ENCODE measurements at places on chromosomes 2 and 18. TPM values are rescaled to one million over a fixed set of nuclear protein-coding genes. Genes with fewer than 3 reads are reported as not detected.
A peak's percentile ranks its signal among the peaks of the same experiment; 100 is the strongest.

GRCh38 chr2:190649035-190649797 lies at the start of gene NAB1:
TSS of gene NAB1 (plus strand) at chr2:190649083. CDS start at chr2:190659177, 10,094 bp downstream.
- DNase-seq: peak; percentile 89

DNA sequence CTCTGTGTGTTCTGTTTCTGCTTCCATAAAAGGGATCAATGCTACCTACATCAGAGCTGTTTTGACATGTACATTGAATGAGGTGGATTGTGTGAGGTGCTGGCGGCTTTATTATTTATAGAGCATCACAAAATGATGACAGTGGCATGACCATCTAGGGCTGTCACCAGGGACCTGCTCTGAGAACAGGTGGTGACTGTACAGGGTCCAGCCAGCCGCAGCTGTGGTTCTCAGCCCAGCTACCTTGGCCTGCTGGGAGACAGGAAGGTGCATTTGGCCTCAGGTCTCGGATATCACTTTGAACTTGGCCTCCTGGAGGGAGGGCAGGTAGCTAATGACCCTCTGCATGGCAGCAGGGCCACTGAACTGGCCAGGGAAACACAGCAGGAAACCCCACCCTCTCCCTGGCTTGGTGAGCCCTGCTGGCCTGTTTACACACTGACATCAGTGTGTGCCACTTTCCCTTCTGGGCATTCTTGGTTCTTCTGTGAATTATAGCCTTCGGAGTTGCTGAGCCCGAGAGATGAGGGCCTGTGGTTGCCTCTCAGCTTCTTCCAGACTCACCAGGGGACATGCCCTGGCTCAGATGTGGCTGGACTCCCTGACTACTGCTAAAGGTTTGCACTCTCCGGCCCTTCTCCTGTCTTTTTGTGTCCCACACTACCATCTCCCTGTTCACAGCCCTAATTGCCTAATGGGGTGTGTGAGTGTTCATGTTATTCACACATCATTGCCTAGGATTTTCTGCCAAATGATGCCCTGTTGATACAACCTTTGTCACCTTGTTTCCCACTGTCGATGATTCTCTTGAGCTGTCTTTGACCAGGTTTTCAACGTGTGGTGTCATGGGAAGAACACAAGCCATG lies 109.2 kb upstream of the RAB12 start:
- no peak for DNase-seq

Gene CIB4
- not detected for total RNA-seq

GRCh38 chr2:240906911-240907590 lies 915 bp downstream of the CROCC2 start:
- no peak for DNase-seq

DNA sequence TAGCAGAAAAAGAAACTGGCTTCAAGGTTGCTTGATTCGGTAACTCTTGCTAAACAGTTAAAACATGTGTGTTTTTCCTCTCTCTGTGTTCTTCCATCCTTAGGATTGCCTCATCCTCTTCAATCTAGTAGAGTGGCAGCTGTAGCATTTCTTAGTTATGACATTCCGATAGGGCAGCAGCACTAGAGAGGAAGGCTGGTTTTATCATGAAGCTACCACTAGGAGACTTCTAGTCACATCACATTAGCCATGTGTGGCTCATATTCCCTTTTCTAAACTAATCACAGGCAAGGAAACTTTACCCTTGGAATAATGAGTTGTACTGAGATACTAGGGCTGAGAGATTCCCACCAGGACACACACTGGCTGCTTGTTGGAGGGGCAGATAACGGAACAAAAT lies 187.6 kb downstream of the DOK6 start:
- DNase-seq: no peak

- no peak for DNase-seq
These were observed 88.0 kb upstream of the PELI1 start for GRCh38 chr2:64232266-64232665.

Gene RSAD2
- total RNA-seq: 3.8 TPM

- no peak for DNase-seq
These were observed 80.2 kb downstream of the CDH20 start for GRCh38 chr18:61413396-61413795.

Gene YES1
- total RNA-seq: 28.7 TPM

Gene COMMD1
- total RNA-seq: 35.1 TPM
